GM12878 (cell line): ENCODE measurements at places on chromosomes 6 and 20. TPM values are rescaled to one million over a fixed set of nuclear protein-coding genes. Genes with fewer than 3 reads are reported as not detected.
A peak's percentile ranks its signal among the peaks of the same experiment; 100 is the strongest.

Gene MAS1
- total RNA-seq: not detected in 2 replicates

Gene PAX1
- total RNA-seq: not detected in 2 replicates

DNA sequence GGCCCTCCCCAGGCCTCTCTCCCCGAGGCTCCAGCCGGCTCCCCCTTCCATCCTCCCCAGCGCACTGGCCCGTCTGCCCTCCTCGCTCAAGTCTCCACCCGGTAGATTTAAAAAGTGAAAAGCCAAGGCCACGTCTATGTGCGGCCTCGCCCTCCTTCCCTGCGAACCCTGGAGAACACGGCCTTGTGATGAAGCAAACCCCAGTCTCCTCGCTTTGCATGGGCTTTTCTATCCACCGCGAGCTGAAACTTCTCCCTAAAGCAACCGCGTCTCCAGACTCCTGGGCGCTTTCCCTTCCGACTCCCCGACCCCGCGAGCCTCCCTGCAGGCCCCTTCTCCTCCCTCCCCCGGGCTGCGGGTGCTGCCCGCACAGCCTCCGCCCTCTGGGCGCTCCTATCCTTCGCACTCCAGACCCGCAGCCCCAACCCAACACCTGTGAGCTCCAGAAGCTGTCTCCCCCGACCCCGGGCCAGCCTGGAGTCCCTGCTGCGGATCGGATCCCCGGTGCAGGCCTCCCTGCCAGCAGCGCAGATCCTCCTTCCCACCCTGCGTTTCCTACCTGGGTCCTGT lies 265.2 kb upstream of the QKI start:
- no peak for DNase-seq

DNA sequence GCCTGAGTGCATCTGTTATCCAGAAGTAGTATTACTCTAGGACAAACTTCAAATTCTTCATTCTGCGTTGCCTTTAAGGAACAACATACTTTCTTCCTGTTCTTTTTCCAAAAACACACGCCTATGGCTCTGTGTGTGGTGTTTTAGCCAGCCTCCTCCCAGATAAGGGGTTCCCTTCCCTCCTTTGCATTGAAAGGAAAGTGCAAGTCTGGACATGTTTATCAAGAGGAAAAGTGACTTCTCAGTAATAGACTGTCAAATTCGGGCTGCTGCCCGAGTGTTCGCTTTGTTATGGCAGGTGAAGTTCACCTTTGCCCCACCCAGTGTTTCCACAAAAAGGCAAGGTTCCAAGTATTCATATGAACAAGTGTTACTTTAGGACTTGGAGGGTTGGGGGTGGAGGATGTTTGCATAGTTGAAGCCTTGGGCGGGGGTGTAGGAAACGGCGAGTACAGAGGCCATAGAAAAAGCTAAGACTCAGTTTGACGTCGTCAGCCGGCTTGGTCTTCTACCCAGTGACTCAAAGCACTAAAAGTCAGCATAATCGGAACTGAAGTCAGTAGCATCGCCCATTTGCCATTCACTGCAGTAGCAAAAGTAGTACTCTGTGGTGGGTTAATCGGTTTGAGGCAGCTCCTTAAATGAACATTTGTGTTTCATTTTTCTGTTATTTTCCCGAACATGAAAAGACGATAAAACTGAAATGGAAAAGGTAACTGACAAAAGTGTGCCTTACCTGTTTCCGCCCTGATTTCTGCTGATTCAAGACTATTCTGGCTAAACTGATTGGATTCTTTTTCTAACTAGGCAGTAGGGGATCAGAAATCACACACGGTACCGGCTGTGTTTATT lies 12.5 kb downstream of the PRDM1 start:
- peak; percentile 66 for DNase-seq

- no peak for DNase-seq
Observed at GRCh38 chr20:32685541-32686529, 12.1 kb upstream of the C20orf203 start.

DNA sequence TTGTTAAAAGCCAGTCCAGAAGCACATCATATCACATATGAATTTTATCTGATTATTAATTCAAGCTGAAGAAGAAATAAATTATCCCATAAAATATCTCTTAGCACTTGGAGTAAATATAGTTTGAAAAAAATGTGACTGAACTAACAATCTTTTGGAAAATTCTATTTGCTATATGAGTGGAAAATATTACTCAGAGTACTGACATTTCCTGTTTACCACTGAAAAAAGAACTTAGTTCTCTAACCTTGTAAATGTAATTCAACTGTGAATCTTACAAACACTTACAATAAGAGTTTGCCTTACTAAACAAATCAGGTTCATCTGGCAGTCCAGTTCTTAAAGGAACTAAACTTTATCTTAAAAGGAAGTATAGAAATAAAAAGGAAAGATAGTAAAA lies 44.2 kb downstream of the MOXD1 start:
- no peak for DNase-seq

GRCh38 chr6:34673064-34673463 lies 23.5 kb downstream of the ILRUN start:
- DNase-seq: no peak

- peak; percentile 23 for DNase-seq
Observed at GRCh38 chr6:135703621-135704020, 147.9 kb upstream of the PDE7B start.
